NCI-H2029 treated with DMSO at 0.1 percent for 48 hours (cell line): ENCODE measurements at places on chromosomes 11 and 22.
A peak's percentile ranks its signal among the peaks of the same experiment; 100 is the strongest.

- DNase-seq = no peak
Measured at GRCh38 chr11:133239575-133239974, 292.7 kb downstream of the OPCML start.

- no peak for DNase-seq
Measured at GRCh38 chr11:1763336-1763795, 361 bp downstream of the CTSD start.

DNA sequence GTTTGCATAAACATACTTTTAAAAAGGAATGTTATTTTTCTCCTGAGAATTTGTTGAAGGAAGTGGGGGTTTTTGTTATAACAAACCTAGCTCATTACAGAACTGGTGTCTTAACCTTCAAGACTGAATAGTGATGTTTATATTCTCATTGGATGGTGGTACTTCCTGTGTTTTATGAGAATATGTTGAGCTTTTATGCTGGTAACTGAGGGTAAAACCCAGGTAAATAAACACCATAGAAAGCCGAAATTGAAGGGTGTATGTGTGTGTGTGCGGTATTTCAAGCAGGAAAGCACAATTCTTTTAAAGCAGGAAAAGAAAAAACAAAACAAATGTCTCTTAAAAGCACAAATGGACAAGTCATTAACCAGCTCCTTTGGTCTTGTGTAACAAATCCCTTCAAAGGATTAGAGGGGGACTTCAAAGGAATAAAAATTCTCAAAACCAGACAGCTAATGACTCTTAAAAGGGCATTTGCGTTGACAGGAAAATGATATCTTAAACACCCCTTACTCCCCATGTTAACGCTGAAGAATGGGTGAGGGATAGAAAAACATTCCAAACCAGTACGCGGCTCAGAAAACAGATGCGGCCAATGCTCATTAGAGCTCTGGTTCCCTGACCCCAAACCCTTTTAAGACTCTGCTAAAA is 23.8 kb downstream of the LMO2 start:
- no peak for DNase-seq

- no peak for DNase-seq
Measured at GRCh38 chr11:1072116-1072820, 2.4 kb upstream of the MUC2 start.

- DNase-seq = no peak
Measured at GRCh38 chr11:78952890-78953289, 378.2 kb upstream of the NARS2 start.

GRCh38 chr22:43481568-43482317 is 69.9 kb downstream of the MPPED1 start:
- DNase-seq = no peak

DNA sequence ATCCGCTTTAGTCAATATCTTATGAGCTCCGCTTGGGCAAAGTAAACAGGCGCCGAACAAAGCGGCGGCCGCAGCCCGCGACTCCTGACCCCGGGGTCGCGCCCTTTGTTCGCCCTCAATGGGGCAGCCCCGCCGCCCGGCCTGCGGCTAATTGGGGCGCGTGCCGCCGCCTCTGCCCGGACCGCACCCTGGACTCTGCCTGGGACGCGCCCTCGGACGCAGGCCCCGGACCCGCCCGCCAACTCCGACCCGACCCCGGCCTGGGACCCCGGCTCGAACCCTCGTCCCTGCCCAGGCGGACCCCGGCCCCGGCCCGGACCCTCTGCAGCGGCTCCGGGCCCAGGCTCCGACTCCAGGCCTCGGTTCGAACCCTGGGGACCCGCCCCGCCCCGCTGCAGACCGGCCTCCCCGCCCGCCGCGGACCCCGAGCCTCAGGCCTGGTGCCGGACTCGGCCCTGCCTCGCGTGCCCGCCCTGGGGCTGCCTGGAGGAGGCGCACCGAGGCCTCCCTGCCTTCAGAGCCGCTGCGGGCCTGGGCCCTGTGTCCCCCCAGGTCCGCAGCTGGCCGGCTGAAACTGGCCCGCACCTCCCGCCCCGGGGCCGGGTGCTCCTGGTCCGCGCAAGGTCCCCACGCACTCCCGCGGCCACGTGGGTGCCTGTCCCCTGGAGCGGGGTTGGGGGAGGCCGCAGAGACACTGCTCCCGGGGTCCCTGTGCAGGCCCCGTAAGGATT is 84.7 kb upstream of the WNT7B start:
- DNase-seq = no peak

- DNase-seq = no peak
Measured at GRCh38 chr22:28497188-28497587, 182.5 kb downstream of the TTC28 start.

GRCh38 chr11:1882265-1883238 is 9.1 kb downstream of the PRR33 start:
- peak; percentile 4 for DNase-seq

DNA sequence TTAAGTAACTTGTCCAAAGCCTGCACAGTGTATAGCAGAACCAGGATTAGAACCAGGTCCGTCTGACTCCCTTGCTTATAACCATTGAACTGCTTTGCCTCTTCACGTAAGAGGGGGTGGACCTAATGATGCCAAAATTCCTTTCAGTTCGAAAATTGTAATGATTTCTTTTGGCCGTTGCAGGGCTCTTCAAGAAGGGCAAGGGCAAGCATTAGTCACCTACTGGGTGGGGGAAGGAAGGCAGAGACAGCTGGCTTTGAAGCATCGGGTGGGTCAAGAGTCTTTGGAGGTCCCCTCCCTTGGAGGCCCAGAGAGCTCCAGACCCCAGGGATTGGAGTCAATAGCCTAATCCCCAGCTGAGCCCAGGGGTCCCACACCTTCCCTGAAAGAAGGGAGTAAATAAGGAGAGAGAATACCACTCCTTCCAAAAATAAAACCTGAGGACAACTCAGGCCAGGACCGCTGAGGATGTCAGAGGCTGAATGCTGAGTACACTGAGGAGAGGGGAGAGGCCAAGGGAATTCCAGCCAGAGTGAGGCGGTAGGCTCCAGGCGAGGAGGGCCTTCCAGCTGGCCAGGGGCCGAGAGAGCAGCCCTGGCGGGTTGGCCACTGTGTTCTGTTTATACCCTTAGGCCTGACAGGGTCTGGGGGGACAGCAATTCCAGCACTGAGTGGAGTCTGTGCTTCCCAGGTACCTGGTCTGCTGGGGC is 14.1 kb downstream of the CREB3L1 start:
- DNase-seq = no peak

DNA sequence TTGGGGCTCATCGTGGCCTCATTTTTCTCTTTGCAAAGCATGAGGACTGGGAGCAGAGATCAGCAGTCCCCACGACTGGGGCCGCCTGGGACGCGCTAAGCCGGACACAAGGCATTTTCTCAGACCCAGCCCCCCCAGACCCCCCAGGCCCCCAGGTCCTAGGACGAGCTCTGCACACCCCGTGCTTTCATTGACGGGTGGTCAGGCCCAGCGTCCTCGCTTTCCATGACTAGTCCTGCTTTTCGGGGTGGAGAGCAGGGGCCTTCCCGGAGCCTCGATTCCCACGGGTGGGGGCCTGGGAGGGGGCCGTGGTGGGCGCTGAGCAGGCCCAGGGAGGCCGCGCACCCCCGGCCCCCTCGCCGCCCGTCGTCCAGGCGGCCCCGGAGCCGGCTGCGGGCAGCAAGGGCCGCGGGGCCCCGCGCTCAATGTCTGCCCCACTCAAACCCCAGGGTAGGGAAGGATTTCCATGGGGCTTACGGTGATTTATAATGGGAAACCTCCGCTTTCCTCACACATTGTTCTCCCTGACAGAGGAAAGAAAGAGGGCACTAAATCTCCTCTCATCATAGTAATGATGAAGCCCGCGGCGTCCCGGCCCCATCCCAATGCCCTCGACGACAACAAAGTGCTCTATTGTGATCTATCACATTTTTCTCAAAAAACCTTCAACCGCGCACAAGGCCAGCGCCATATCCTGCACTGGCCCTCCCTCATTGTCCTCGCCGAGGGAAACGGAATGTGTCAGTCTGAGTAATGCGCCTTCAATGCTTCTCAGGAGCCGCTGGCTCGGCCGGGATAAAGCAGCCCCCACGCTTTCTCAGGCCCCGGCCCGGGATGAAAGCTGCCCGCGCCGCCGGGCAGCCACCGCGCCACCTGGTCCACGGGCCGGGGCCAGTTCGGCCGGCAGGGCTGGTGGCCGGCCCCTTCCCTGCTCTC is 10.4 kb upstream of the LINC01488 start:
- DNase-seq = no peak

GRCh38 chr11:91810871-91811270 is 413.7 kb upstream of the FAT3 start:
- DNase-seq = no peak

DNA sequence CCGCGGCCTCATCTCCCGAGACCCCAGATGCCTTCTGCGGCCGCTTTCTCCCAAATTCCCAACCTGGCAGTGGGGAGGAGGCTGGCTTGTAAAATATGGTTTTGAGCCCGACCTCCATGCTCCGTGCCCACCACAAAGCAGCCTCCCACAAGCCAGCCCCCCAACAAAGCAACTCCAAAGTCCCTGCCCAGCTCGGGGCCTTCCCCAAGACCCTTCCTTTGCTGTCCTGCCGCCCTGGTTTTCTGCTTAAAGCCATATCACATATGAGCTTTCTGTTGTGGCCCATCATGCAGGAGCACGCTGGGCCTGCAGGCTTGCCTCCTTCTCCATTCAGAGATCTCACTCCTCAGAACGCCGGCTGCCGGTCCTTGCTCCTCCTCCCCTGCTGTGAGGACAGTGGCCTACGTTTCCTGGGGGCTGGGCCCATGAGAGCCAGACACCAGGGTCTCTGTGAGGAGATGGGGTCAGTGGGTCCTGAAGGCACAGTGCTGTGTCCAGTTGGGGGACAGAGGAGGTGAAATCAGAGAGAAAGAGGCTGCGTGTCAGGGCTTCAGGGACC is 680.0 kb downstream of the BRD1 start:
- no peak for DNase-seq

DNA sequence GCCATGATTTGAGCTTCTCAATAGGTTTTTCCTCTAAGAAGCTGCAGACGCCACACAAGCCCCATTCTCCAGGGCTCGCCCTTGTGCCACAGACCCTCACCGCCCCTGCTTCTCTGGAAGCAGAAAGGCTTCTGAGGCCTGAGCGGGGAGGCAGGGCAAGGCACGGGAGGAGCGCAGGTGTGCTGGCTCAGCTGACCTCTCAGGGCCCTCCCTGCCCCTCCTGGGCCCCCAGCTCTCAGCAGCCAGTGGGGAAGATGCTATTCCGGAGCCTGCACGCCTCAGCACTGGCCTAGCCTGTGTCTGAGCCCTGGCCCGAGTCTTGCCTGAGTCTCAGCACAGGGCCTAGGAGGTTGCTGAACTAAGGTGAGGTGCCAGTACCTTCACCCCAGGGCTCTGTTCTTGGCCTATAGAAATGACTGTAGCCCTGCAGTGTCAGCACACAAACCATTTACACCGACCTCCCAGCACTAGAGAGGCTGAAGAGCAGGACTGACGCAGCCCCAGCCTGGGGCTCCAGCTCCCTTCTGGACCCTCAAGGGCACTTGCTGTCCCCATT is 47.1 kb upstream of the LMO1 start:
- no peak for DNase-seq

DNA sequence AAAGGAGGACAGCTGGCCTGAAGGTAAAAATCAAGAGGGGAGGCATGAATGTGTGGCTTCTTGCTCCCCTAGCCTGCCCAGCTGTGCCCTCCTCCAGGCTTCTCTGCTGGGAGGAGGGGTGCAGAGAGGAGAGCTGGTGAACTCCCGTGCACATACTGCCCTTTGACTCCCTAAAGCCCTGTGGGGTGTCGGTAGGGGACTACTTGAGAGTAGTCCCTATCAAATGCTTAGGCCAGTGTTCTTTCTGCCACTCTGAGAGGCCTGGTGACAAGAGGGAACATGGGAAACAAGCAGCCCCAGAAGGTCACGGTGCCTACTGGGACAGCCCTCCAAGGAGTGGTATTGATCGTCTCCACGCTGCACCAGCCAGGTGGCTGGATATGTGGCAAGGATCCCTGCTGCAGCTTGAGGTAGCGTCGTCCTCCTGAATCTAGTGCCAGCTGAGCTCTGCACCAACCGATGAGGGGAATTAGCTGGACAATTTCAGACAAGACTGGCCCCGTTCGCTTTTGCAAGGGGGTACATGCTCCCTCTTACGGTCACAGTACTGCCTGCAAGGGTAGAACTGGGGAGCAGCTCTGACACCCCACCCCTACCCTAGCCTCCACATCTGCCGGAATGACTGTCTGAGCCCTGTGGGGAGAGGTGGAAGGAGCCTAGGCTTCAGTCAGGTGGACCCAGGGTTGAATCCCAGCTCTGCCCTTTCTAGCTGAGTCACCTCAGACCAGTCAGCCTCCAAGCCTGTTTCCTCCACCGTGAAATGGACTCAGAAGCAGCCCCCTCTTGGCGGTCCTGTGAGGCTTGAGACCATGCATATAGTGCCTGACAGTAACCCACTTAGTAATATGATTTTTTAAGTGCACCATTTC is 17.1 kb upstream of the C11orf96 start:
- DNase-seq = no peak

- no peak for DNase-seq
Measured at GRCh38 chr22:23260645-23261581, 80.6 kb downstream of the BCR start.

- no peak for DNase-seq
Measured at GRCh38 chr22:39815932-39816331, 77.6 kb downstream of the ENTHD1 start.

DNA sequence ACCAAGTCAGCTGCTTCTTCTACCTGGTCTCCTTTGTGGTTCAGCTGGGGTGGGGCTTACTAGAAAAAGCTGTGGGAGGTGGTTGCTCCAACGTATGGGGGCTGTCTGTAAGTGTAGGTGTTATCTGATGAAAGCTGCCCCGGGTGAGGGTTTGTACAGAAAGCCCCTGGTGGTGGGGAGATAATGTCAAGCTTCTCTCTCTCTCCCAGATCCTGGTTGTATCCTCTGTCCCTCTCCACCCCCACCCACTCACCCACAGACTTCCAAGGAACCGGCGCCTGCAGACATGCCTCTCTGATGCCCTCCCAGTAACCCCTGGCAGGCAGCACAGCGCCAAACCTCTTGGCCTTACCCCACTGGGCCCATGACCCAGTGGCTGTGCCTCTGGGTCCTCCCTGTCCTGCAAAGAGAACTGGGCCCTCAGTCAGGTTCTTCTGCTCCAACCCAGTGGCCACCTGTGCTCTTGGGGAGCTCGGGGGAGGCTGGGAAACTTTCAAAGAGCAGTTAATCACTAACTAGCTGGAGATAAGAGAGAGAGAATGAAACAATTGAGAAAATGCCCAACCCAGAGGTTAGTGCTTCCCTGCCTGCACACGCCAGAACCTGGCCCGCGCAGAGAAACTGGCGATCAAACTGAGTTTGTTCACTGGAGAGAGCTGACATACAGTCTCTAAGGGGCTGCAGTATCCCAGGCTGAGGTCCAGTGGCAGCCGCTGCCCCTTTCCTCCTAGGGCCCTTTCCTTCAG is 20.4 kb upstream of the EHF start:
- no peak for DNase-seq
